ENCODE measurements at places on chromosomes 2 and 18. TPM values are rescaled to one million over a fixed set of nuclear protein-coding genes. Genes with fewer than 3 reads are reported as not detected.
A peak's percentile ranks its signal among the peaks of the same experiment; 100 is the strongest.

DNA sequence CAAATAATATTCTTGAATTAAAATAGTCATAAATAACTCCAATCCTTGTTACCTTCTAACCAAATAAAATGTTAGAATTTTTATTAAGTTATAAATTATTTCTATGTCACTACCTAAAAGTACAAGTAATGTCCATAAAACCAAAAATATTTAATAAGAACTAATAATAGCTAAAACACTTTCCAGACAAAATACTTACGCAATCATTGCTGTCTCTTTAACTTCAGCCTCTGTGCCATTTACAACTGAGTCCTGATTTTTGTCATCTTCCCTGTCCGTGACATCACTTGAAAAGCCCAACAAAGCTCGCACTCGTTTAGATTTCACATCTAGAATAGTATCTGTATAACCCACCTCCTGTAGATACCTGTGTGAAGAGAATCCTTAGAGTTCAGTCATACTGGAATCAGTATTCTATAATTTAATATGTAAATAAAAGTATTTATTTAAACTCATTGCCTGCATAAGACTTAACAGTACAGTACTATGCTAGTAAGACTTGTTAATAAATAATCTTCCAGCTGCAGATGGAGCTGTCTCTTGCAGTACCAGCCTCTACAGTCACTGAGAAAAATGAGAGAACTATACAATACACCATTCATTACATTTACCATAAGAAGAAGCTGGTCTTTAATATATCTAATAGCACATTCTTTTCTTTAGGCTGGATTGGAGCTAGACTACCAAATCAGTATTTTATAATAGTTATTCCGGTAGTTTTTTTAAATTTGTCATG, 63.8 kb downstream of the STRN start:
- no peaks in the 10 kb centered on the region for H3K36me3 ChIP-seq
- DNase-seq: no peak
- no peak overlapping the region for H3K4me3 ChIP-seq

Gene FLACC1
- 2.4 TPM for total RNA-seq

DNA sequence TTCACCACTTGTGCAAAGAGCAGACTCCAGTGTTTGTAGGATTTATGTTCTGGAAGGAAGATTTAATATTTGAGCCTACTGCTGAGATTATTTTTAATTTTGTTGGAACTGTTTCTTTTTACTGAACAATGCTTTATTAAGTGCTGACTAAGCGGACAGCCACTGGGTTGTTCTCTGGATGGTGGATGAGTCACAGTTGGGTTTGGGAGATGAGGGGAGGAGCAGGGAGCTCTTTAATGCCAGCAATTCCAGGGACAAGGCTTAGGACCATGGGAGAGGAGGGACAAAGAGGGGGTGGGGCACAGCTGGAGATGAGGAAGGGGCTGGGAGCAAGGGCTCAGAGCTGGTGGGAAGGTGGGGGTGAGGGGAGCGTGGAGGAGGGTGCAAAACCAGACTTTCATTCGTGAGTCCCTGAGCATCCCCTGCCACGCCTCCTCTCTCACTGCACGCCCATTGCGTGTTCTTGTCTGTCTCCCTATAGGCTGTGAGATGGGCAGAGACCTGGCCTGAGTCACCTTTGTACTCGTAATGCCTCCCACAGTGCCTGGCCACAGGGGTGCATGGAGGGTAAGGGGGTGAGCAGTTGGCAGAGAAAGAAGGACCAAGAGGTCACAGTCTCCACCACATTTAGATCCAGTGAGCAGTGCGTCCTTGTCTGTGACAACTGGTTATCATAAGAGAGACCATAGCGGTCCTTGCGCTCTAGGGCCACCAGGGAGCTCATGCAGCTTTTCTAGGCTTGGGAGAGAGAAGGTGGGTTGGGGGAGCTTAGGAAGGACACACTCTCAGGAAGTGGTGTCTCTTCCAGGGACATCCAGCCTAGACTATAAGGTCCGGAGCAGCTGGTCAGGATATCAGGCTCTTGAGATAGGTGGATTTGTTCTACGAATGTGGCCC, 18.4 kb downstream of the SLC4A3 start:
- peaks cover 10% of the 10 kb centered on the region for H3K27me3 ChIP-seq
- H3K4me1 ChIP-seq: peaks cover 13% of the 10 kb centered on the region
- DNase-seq: peak; percentile 42
- H3K4me3 ChIP-seq: no peak overlapping the region
- H3K36me3 ChIP-seq: no peaks in the 10 kb centered on the region

- no peaks in the 10 kb centered on the region for H3K36me3 ChIP-seq
- no peaks in the 10 kb centered on the region for H3K4me1 ChIP-seq
Measured at GRCh38 chr18:2293109-2293839, 278.0 kb downstream of the METTL4 start.

DNA sequence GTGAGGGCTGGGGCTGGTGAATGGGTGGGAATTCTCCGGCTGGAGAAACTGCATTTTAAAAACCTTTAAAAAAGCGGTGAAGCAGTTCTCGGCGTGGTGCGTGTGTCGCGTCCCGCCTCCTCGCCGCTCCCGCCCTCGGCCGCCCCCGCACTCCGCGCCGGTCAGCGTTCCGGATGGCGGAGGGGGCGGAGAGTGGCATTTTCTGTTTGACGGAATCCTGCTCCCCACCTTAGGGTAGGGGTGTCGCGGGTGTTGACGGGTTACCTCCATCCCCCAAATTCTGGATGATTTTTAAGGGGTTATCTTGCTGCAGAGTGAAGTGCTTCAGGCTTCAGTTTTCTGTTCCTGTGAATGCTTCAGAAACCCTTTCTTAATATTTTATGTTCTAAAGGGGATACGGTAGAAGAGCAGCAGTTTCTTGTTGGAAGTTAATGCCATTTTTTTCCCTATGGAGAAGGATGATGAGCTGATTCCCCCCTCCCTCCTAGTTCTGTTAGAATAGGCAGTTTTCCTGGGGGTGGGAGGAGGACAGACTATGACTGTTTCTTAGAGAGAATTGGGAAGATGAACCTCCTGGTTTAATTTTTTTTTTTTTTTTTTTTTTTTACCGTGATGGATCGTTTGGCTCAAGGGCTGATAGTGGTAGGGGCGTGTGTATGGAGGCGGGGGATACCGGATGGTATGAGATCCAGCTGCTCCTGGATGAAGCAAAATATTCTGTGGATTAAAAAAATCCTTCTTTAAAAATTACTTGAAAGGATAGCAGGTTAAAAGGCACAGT, 756 bp downstream of the ABI2 start:
- H3K27me3 ChIP-seq: no peaks in the 10 kb centered on the region
- H3K4me3 ChIP-seq: peak overlapping the region; percentile 92
- no peaks in the 10 kb centered on the region for H3K36me3 ChIP-seq
- peaks cover 9% of the 10 kb centered on the region for H3K4me1 ChIP-seq
- DNase-seq: peak; percentile 65

DNA sequence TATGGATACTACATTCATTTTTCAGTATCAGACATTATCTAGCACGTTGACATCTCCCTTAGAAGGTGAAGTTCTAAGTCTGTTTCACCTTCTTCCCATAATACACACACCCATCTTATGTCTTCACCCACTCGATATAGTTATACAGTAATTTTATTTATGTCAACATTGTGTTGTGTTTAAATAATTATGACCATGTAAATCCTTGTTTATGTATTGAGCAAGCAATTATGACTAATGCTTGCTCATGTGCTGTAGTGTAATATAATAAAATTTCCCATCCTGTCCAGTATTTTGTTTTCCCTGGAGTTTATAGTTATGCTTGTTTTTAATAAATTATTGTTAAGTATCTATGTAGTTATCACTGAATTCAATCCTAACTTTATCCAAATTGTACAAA, 163.2 kb downstream of the MTX2 start:
- no peaks in the 10 kb centered on the region for H3K27me3 ChIP-seq
- H3K4me1 ChIP-seq: no peaks in the 10 kb centered on the region
- no peaks in the 10 kb centered on the region for H3K36me3 ChIP-seq
- DNase-seq: no peak

GRCh38 chr18:46283895-46284295, 179.7 kb downstream of the HAUS1 start:
- no peak for DNase-seq
- no peak overlapping the region for H3K4me3 ChIP-seq
- no peaks in the 10 kb centered on the region for H3K27me3 ChIP-seq
- peaks cover 12% of the 10 kb centered on the region for H3K4me1 ChIP-seq

DNA sequence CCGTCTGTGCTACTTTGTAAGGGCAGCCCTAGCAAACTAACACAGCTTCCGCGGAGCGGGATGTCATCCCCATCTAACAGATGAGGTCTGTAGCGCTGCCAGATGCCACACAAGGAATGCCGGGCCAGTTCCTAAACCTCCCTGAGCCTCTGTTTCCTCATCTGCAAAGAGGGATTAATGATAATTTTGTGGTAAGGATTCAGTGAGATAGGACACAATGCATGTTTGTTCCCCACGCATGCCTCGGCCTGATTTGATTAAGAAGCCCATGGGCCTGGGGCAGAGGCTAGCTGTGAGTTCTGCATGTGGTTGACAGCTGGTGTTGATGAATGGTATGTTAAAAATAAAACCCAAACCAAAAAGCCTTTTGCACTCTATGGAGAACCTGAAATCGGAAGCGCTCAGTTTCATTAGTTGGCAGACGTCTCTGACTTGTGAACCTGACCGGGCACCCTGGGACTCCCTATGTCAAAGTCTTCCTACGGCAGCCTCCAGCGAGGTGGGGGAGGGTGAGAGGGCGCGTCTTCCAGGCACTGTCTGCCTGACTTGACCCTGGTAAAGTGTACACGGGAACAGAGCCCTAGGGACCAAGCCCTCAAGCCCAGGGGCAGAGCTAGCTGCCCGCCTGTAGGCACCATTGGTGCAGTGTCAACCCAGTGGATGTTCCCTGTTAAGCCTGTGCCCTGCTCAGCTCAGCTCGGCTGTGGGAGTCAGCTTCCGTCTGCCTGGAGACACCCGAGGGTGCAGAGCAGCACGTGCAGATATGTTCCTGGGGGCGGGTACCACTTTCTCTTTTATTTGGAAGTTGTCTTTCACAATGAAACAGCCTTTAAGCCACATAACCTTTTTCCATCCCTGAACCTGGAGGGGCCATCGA, 14.8 kb upstream of the INHBB start:
- H3K36me3 ChIP-seq: no peaks in the 10 kb centered on the region
- no peak overlapping the region for H3K27ac ChIP-seq
- H3K4me1 ChIP-seq: no peaks in the 10 kb centered on the region
- H3K27me3 ChIP-seq: no peaks in the 10 kb centered on the region

GRCh38 chr18:67135981-67136380, 380.5 kb downstream of the DSEL start:
- no peaks in the 10 kb centered on the region for H3K27me3 ChIP-seq
- H3K4me3 ChIP-seq: no peak overlapping the region
- H3K4me1 ChIP-seq: no peaks in the 10 kb centered on the region
- no peak overlapping the region for H3K27ac ChIP-seq

GRCh38 chr2:85134255-85134895, 1.2 kb downstream of the TCF7L1 start:
- peaks cover 3% of the 10 kb centered on the region for H3K36me3 ChIP-seq
- H3K27ac ChIP-seq: peak overlapping the region; percentile 55
- DNase-seq: no peak
- peak overlapping the region; percentile 71 for H3K4me3 ChIP-seq
- H3K4me1 ChIP-seq: peaks cover 18% of the 10 kb centered on the region
- no peaks in the 10 kb centered on the region for H3K27me3 ChIP-seq

GRCh38 chr2:100046961-100047947, 95.1 kb downstream of the AFF3 start:
- DNase-seq: no peak
- no peaks in the 10 kb centered on the region for H3K4me1 ChIP-seq
- H3K36me3 ChIP-seq: no peaks in the 10 kb centered on the region
- no peak overlapping the region for H3K4me3 ChIP-seq
- peaks cover 11% of the 10 kb centered on the region for H3K27me3 ChIP-seq

- H3K4me3 ChIP-seq: peak overlapping the region; percentile 9
- H3K27me3 ChIP-seq: no peaks in the 10 kb centered on the region
- H3K27ac ChIP-seq: peak overlapping the region; percentile 17
- no peaks in the 10 kb centered on the region for H3K36me3 ChIP-seq
- peaks cover 32% of the 10 kb centered on the region for H3K4me1 ChIP-seq
Measured at GRCh38 chr2:143451642-143452281, 322.5 kb downstream of the ARHGAP15 start.

DNA sequence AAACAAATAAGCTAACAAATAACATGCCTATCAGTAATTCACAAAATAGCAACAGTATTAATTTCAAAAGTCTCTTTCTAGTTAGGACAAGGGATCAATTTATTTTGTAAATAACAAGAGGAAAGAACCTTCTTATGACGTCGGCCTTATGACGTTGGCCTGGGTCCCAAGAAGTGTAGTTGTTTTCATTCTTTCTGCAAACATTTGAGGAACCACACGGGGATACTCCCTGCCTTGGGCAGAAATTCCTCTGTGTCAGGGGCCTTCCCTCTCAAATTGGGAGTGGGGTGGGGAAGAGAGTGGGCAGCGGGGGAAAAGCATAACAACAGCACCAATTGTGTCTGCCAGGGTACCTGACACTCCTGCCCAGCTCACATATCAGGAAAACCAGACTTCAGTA, 1.3 kb downstream of the CCDC68 start:
- DNase-seq: no peak
- H3K4me3 ChIP-seq: no peak overlapping the region
- peaks cover 25% of the 10 kb centered on the region for H3K27me3 ChIP-seq

Gene RAB31
- total RNA-seq: 8.1 TPM

GRCh38 chr18:3914109-3914508, 464.1 kb downstream of the TGIF1 start:
- H3K36me3 ChIP-seq: no peaks in the 10 kb centered on the region
- peak; percentile 21 for DNase-seq
- H3K27ac ChIP-seq: no peak overlapping the region
- no peak overlapping the region for H3K4me3 ChIP-seq
- no peaks in the 10 kb centered on the region for H3K27me3 ChIP-seq

DNA sequence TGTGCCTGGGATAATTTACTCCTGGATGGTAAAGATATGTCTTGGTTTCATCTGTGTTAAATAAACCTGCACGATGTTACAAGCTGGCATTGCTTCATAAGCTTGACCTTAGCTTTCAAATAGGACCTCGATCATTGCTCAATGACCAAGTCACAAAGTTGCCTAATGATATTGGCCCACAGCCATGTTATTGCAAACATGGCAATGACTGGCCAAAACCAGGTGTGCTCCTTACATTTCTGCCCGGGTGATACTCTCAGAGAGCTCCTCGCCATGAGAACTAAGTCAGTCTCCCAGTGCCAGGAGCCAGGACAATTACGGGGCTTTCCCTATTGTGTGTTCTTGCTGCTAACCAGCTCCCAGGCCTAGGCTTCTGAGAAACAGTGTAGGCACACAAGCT, 72.5 kb upstream of the CYP1B1 start:
- no peaks in the 10 kb centered on the region for H3K4me1 ChIP-seq
- no peak overlapping the region for H3K27ac ChIP-seq
- no peak overlapping the region for H3K4me3 ChIP-seq
- DNase-seq: no peak
- no peaks in the 10 kb centered on the region for H3K27me3 ChIP-seq

GRCh38 chr2:179677077-179677688, 184.2 kb downstream of the ZNF385B start:
- no peaks in the 10 kb centered on the region for H3K36me3 ChIP-seq
- H3K27ac ChIP-seq: no peak overlapping the region
- no peaks in the 10 kb centered on the region for H3K27me3 ChIP-seq
- peak; percentile 5 for DNase-seq
